Tongue (tissue), 3 donors: ENCODE measurements at places on chromosomes 16 and 17.

- DNase-seq, result peak; percentile 20
Measured at GRCh38 chr17:6713130-6713917, at the start of gene SLC13A5. SLC13A5 (minus strand) TSS chr17:6713369; CDS start chr17:6713333, 36 bp downstream.

DNA sequence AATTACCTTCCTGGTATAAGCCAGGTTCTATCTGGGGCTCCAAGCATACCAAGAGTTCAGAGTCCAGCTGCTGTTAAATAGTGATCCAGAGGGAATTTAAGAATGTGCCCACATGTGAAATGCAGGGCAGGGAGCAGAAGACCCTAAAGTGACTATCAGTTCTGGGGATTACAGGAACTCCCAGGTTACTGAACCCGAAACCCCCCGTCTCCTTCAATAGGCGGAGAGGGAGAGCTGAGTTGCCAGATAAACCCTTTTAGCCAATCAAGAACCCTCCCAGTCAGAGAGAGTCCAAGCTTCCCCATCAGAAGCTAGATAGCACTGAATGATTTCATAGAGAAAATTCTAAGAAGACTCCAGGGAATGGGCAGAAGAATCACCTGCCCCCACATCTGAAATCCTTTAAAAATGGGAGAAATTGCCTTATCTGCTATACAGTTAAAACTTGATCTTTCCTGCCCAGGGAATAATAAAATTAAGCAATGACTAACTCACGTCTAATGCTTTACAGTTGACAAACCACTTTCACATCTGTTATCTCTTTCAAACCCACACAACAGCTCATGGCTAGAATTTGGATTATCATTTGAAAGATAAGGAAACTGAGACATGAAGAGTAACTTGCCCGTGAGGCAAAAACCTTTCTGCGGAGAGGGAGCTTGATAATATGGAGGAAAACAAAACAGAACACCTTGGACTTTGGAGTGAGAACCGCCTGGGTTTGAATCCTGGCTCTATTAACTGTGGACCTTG is 10.2 kb downstream of the NOG start:
- no peak for DNase-seq

GRCh38 chr17:29982991-29983653 is 41.7 kb downstream of the EFCAB5 start:
- DNase-seq, result no peak

DNA sequence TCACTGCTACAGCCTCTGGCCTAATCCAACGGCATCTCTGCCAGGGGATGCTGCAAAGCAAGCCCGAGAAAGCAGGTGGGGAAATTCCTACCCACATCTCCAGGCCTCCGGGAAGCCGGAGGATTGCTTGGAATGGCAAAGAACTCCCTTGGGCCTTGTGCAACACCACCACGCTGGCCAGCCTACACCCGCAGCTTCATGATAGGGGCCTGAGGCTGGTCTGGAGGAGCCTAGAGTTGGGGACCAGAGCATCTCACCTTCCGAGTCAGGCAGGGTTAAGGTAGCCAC is 20.3 kb downstream of the GGA3 start:
- DNase-seq, result no peak

DNA sequence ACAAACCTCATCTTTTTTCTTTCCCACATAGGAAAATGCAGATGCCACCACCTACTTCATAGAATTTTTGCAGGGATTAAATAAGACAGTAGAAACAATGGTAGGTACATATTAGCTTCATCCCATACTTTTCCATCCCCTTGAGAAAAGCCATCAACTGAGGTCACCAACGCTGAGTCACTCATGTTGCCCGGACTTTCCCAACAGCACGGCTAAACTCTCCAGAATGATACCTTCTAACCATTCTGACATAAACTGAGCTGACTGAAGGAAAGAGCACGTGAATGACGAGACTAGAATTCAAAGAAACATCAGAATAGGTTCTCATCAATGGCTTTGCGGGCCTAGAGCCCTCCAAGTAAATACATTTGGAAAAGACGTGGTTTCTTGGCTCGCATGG is 146.0 kb upstream of the RCVRN start:
- DNase-seq, result no peak

DNA sequence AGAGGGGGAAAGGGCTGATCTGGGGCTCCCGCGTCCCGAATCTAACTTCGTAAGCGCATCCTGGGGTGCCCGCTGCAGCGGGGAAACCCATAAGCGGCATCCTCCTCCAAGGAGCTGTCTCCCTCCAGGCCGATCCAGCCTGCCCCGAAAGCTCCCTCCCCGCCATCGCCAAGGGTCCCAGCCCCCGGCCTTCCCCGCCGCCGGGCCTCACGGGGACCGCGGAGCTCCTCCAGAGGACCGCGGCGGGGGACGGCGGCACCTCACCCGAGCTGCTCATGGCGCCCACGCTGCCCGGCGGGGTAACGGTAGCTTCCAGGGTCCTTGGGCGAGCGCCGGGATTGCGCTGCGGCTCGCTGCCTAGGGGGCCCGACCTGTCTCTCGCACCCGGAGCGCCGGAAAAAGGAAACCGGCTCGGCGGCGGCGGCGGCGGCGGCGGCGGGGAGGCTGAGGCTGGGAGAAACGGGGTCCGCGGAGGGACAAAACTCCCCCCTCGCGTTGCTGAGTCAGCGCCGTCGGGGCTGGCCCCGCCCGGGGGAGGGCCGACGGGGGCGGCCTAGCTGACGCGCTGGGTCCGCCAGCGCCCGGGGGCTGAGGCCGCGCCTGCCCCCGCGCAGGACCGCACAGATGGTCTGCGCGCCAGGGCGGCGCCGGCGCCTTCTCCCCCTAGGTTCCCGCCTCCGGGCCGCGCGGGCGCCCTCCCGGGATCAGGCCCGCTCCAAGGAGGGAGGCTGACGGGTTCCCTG is at the start of gene BLMH:
Gene BLMH (minus strand): TSS at position 402 of the 743 bp plus-strand sequence. CDS start 125 bp downstream, at position 277.
- DNase-seq, result peak; percentile 91

GRCh38 chr17:77526728-77527350 is 386.1 kb downstream of the SEC14L1 start:
- DNase-seq, result no peak

- peak; percentile 73 for DNase-seq
Measured at GRCh38 chr16:29816694-29817441, 916 bp downstream of the PAGR1 start.

- peak; percentile 87 for DNase-seq
Measured at GRCh38 chr17:42112552-42113176, at the start of gene DHX58. DHX58 (minus strand) TSS chr17:42112714; CDS start chr17:42111892, 822 bp downstream.

- peak; percentile 19 for DNase-seq
Measured at GRCh38 chr16:72172105-72173034, at the start of gene PMFBP1. PMFBP1 (minus strand) TSS chr16:72172155; CDS start chr16:72171208, 947 bp downstream.

DNA sequence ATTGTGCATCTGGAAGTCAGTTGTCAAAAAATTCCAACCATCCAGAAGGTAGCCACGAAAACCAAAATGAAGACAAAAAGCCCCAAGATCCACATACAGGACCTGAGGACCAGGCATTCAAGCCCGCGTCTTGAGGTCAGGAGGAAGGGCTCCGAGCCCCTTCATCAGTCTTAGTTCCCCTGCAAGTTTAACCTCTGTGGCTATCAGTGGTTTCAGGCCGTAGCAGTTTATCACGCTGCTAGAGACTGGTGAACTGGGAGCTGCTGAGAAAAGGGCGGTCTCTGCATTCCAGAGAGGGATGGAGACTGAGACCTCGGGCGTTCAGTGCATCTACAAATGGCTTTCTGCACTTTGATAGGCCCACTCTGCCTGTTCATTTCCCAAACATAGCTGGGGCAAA is 70.6 kb downstream of the IRF8 start:
- DNase-seq, result no peak

- no peak for DNase-seq
Measured at GRCh38 chr16:67437513-67437912, 6.6 kb downstream of the HSD11B2 start.

GRCh38 chr16:79769270-79769927 is 168.9 kb upstream of the MAF start:
- DNase-seq, result no peak

GRCh38 chr16:58345574-58346354 is 46.5 kb upstream of the GINS3 start:
- DNase-seq, result no peak

DNA sequence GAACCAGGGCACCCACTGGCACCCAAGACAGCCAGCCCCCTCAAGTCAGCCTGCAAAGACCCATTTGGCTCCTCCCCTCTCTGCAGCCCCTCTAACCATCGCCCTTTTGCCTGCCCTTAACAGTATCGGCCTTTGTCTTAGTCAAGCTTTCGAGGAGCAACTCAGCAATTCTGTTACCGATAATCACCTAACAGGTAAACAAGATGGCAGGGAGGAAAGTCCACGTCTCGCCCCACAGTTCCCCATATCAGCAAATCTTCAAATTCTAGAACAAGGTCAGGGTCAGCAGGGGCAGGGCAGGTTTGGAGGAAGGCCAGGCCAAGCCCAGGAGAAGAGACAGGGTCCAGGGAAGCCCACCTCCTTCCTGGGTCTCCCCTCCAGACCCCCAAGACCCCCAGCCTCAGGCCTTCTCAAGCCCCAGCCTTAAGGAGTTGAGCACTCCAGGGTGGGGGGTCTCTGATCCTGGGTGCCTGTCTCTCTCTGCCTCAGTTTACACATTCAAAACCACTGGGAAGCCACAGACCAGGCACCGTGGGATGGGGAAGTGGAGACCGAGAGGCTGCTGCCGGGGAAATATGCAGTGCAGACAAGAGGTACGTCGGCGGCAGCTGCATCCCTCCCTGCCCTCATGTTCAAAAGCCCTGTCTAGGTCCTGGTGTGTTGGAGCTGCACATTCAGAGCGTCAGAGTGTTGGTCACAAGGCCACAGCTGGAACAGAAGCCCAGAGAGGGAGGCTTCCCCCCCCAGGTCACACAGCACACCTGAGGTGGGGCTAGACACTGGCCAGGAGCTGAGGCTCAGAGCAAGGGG is 3.9 kb upstream of the OSGIN1 start:
- no peak for DNase-seq

- no peak for DNase-seq
Measured at GRCh38 chr16:89300311-89300975, 82.9 kb downstream of the ZNF778 start.

DNA sequence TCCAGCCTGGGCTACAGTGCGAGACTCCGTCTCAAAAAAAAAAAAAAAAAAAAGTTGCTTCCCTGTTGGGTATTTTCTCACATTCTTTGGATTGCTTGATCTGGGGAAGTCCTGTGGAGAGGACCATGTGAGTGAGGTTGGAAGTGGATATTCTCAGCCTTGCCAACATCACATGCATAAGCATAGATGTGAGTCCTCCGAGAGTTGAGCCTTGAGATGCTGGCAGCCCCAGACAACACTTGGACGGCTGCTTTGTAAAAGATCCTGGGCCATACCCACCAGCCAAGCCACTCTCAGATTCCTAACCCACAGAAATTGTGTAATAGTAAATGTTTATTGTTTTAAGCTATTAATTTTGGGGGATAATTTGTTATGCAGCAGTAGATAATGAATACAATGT is 1570.0 kb upstream of the GOT2 start:
- DNase-seq, result no peak

GRCh38 chr17:17965152-17965721 is 7.0 kb downstream of the TOM1L2 start:
- no peak for DNase-seq

DNA sequence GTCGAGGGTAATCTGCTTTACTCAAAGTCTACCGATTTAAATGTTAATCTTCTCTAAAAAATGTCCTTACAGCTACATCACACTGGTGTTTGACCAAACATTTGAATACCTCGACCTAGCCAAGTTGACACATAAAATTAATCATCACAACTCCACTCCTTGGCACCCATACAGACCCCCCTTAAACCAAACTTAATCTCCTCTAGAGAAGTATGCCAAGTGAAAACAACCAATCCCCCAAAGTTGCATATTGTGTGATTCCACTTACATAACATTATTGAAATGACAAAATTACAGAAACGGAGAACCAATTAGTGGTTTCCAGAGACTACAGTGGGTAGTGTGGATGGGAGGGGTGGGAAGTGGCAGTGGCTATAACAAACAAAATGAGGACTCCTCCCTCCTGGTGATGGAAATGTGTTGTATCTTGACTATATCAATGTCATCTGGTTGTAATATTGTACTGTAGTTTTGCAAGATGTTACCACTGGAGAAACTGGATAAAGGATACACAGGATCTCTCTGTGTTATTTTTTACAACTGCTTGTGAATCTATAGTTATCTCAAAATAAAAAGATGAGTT is 39.4 kb downstream of the CAPNS2 start:
- peak; percentile 14 for DNase-seq

DNA sequence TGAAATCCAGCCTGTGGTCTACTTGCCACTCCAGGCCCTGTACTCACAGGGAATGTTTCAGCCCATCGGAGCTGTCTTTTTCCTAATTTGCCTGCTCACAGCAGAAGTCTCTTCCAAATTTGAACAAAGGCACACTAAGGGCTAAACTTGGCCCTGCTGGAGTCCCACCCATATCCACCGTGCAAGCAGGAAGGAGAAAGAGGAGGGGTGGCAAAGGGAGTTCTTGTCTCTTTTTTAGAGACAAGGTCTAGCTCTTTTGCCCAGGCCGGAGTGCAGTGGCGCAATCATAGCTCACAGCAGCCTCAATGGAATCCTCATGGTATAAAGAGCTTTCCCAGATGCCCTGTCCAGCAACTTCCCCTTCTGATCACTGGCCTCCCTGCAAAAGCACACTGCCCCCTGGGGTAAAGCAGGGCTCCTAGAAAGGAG is 2.7 kb upstream of the PRM1 start:
- DNase-seq, result no peak

DNA sequence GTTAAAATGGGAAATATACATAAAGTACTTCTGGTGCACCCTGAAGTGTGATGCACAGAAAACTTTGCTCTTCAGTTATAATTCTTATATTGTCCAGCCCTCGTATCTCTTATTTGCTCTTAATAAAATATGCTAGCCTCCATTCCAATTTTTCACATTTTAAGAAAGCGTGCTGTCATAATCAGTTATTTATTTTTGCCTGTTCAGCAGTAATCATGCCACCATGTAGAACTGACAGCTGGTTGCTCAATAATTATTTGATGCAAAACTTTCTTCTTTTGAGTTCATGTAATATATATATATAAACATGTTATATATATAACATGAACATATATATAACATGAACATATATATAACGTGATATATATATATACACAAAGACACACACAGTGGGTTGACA is 294.6 kb downstream of the CNTNAP4 start:
- DNase-seq, result no peak

DNA sequence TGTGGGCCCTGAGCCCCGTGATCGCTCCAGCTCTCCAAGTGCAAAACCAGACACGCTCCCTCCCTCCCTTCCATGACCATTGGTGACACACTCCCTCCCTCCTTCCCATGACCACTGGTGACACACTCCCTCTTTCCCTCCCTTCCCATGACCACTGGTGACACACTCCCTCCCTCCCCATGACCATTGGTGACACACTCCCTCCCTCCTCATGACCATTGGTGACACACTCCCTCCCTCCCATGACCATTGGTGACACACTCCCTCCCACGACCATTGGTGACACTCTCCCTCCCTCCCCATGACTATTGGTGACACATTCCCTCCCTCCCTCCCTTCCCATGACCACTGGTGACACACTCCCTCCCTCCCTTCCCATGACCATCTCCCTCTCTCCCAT is 56.3 kb downstream of the LMF1 start:
- DNase-seq, result no peak
